Activated naive CD4-positive, alpha-beta T cell treated with anti-CD3 and anti-CD28 coated beads for 36 hours (primary cell): ENCODE measurements at places on chromosomes 12 and 14. TPM values are rescaled to one million over a fixed set of nuclear protein-coding genes. Genes with fewer than 3 reads are reported as not detected.
A peak's percentile ranks its signal among the peaks of the same experiment; 100 is the strongest.

GRCh38 chr14:57512220-57512619 is 18.6 kb upstream of the CCDC198 start:
- H3K4me1 ChIP-seq: no peaks in the 10 kb centered on the region
- no peak overlapping the region for H3K4me3 ChIP-seq
- peaks cover under 1% of the 10 kb centered on the region for H3K36me3 ChIP-seq
- H3K27ac ChIP-seq: no peak overlapping the region

- H3K27me3 ChIP-seq: no peaks in the 10 kb centered on the region
- H3K4me1 ChIP-seq: peaks cover 5% of the 10 kb centered on the region
- DNase-seq: no peak
- H3K4me3 ChIP-seq: no peak overlapping the region
- H3K36me3 ChIP-seq: no peaks in the 10 kb centered on the region
These were observed 56.1 kb upstream of the ZDHHC17 start for GRCh38 chr12:76707772-76708171.

DNA sequence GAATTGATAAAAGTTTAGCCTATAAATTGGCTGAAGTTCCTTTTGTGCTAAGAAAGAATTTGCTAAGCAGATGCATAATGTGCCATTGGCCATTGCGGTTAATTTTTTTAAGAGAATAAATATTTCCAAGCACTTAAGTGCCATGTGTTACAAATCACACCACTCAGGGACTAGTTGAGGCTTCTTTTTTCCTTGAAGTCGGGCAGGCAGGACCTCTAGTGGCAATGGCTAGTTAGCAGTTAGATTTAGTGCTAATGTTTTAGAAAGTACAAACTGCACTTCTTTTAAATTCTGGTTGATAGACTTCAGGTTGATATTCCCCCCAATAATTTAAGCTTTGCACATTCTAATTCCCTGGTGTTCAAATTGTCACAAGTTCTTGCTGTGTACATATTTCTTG is 294.3 kb downstream of the APAF1 start:
- H3K27me3 ChIP-seq: peaks cover 23% of the 10 kb centered on the region
- DNase-seq: peak; percentile 8
- H3K36me3 ChIP-seq: no peaks in the 10 kb centered on the region
- H3K4me3 ChIP-seq: no peak overlapping the region
- H3K4me1 ChIP-seq: no peaks in the 10 kb centered on the region

DNA sequence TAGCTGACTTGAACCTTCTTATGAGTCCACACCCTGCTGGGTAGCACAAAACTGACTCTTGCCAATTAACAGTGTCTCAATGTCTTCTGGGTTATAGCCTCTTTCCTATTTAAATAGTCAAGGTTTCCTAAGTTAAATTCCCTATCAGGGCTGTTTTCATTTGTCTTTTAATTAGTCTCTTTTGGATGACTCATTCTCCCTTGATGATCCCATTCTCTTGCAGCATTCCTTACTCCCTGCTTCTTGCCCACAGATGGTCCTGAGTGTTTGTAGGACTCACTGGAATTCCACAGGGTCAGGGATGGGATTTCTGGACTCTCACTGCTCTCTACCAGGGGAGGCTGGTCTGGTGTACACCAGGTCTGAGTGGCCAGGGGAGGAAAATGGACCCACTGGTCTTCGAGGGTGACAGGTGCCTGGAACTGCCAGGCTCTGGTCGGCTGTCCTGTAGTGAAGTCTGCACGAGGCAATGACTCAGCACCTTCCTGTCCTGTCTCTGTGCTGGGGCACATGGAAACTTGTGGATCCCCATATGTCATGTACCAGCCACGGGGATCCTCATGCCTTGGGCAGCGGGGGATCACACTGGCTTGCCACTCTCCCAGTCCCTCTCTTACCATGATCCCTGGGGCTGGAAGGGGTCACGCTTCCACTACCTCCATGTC is 236.5 kb upstream of the PELI2 start:
- no peak for DNase-seq
- no peaks in the 10 kb centered on the region for H3K4me1 ChIP-seq
- H3K27ac ChIP-seq: no peak overlapping the region
- H3K27me3 ChIP-seq: peaks cover 6% of the 10 kb centered on the region

DNA sequence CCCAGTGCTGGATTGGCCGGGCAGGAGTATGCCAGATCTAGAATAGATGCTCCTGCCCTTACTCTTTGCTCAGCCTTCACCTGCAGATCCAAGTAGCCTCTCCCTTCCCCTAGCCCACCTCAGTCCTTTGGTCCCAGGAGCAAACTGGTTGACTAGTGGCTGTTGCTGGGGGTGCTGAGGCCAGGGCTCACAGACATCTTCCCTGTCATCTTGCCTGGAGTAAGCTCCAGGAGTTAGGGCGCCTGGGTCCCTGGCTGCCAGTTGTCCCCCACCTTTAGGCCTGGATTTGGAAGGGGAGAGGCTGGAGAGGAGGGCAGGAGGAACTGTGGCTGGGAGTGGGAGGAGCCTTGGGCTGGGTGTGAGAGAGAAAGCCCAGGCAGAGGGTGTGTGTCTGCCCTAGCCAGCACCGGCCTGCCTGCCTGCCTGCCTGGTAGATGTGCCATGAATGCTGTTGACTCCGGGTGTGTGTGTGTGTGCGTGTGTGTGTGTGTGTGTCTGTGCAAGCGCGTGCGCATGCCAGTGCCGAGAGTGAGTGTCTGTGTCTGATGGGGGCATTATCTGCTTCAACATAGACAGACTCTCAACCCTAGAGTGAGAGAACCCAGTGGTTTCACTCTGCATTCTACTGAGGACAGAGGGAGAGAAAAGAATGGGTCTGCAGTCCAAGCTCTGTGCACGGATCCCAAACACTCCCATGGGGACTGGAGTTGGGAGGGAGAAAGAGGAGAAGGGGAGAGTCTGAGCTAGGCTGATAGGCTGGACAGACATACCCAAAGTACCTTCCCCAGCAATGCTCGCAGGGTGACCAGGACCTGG is 845 bp upstream of the RARG start:
- H3K4me3 ChIP-seq: peak overlapping the region; percentile 82
- H3K36me3 ChIP-seq: no peaks in the 10 kb centered on the region
- no peaks in the 10 kb centered on the region for H3K27me3 ChIP-seq
- no peak overlapping the region for H3K27ac ChIP-seq
- H3K4me1 ChIP-seq: peaks cover 56% of the 10 kb centered on the region

The AGAP2 gene
- 28.0 TPM for total RNA-seq
